ENCODE measurements at places on chromosomes 11 and 22. TPM values are rescaled to one million over a fixed set of nuclear protein-coding genes. Genes with fewer than 3 reads are reported as not detected.

DGAT2 gene
- total RNA-seq, result 1.1 TPM

- no peak for DNase-seq
These were observed 26.0 kb upstream of the CBX7 start for GRCh38 chr22:39178206-39179111.

TBX1 gene
- total RNA-seq, result 82.5 TPM

- DNase-seq, result no peak
These were observed 532.3 kb downstream of the SOX6 start for GRCh38 chr11:15824060-15824459.

- no peak for DNase-seq
These were observed 38.4 kb upstream of the CLMP start for GRCh38 chr11:123233280-123233974.
